ENCODE measurements at places on chromosomes 12 and 14.

GRCh38 chr12:53232646-53233461 lies 845 bp upstream of the RARG start:
- no peak for DNase-seq

DNA sequence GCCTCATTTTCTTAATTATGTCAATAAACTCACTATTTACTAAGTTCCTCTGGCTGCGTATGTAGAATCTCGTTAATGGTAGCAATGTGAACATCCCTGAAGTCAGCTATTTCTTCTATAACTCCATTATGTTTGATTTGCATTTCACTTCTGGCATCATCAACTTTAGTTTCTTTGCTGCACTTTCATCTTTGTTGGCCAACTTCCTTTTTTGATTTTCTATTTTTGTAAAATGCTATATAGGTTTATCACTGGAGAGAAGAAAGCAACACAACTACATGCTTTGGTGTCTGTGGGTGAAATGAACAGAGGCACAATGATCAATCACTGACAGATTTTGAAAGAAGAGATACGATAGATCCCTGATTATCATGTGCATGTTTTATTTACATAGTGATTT lies 58.5 kb upstream of the ATF7IP start:
- DNase-seq, result no peak

- no peak for DNase-seq
Observed at GRCh38 chr12:70648191-70648590, 11.0 kb upstream of the PTPRB start.

DNA sequence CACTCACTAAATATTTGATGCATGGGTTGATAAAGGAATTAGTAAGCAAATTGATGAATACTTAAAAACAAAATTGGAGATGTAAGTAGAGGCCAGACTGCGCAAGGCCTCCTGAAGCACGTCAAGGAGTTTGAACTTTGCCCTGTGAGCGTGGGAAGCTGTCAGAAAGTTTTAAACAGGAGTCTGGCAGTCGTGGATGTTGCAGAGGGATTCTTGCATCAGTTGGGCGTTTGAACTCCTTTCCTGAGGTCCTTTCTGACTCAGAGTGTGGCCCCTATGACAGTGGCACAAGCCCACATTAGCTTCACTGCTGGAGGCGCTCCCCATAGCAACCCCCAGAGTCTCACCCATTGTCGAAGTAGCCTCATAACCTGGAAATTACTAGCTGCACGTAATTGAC lies 17.9 kb upstream of the IL22 start:
- no peak for DNase-seq

All from iPS DF 19.7 (cell line).